ENCODE measurements at places on chromosomes 4 and X. TPM values are rescaled to one million over a fixed set of nuclear protein-coding genes. Genes with fewer than 3 reads are reported as not detected.

The ATOH1 gene
- not detected for polyA plus RNA-seq

The BTC gene
- 5.5 TPM for polyA plus RNA-seq

The SPATA18 gene
- polyA plus RNA-seq: 7.0 TPM

GRCh38 chrX:114889481-114889880, 127.9 kb downstream of the IL13RA2 start:
- DNase-seq: no peak

DNA sequence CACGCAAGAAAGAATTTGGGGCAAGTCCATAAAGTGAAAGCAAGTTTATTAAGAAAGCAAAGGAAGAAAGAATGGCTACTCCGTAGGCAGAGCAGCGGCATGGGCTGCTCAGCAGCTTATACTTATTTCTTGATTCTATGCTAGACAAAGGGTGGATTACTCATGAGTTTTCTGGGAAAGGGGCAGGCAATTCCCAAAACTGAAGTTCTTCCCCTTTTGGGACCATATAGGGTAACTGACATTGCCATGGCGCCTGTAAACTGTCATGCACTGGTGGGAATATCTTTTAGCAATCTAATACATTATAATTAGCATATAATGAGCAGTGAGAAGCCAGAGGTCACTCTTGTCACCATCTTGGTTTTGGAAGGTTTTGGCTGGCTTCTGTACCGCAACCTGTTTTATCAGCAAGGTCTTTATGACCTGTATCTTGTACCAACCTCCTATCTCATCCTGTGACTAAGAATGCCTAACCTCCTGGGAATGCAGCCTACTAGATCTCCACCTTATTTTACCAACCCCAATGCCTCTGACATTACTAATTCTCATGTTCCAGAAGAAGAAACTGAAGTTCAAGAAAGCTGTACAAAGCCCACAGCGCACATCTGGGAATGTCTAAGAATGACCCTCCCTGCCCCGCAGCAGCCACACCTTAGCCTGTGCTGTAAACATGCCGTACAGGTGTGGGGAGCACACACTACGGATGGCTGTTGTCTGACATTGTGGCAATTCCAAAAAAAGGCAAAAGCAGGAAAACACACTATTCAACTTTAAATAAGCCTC, 18.6 kb downstream of the RXFP1 start:
- no peak for DNase-seq

- DNase-seq: no peak
Measured at GRCh38 chr4:13963601-13964000, 336.1 kb upstream of the BOD1L1 start.

- DNase-seq: no peak
Measured at GRCh38 chr4:99121008-99121407, 23.1 kb downstream of the ADH4 start.

- no peak for DNase-seq
Measured at GRCh38 chr4:119525005-119525749, 103.4 kb downstream of the PDE5A start.

GRCh38 chr4:25860586-25861279, 2.1 kb downstream of the SEL1L3 start:
- DNase-seq: no peak

- DNase-seq: peak; percentile 23
Measured at GRCh38 chrX:142095651-142096245, 109.3 kb downstream of the MAGEC2 start.

DNA sequence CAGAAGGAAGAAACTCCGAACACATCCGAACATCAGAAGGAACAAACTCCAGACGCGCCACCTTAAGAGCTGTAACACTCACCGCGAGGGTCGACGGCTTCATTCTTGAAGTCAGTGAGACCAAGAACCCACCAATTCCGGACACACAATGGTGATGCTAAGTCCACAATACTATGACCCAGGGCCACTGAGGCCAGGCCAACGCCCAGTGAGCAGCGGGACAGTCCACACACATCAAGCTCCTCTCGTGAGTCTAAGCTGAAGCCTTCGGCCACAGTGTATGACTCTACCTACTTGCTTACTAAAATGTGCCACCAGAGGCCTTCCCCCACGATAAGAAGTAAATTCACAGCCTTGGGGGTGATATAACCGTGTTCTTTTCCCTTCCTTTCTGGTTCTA, 10.2 kb upstream of the CDKN2AIP start:
- DNase-seq: no peak

Data from right lung (tissue), 10 donors.